ENCODE measurements at places on chromosomes 3 and 15.

DNA sequence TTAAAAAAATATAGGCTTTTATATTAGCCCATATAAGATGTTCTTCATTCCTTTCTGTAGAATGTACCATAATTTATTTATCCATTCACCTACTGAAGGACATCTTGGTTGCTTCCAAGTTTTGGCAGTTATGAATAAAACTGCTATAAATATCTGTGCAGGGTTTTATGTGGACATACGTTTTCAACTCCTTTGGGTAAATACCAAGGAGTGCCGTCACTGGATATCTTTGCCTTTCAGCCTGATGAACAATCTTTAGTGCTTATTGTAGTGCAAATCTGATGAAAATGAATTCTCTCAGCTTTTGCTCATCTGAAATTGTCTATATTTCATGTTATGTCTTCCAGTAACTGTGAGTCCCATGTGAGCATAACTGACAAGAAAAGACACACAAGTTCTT lies 26.6 kb upstream of the BLM start:
- no peak for DNase-seq

GRCh38 chr3:170534227-170534626 lies 51.6 kb downstream of the SLC7A14 start:
- DNase-seq, result no peak

- no peak for DNase-seq
Measured at GRCh38 chr3:70067860-70068521, 68.5 kb downstream of the SAMMSON start.

DNA sequence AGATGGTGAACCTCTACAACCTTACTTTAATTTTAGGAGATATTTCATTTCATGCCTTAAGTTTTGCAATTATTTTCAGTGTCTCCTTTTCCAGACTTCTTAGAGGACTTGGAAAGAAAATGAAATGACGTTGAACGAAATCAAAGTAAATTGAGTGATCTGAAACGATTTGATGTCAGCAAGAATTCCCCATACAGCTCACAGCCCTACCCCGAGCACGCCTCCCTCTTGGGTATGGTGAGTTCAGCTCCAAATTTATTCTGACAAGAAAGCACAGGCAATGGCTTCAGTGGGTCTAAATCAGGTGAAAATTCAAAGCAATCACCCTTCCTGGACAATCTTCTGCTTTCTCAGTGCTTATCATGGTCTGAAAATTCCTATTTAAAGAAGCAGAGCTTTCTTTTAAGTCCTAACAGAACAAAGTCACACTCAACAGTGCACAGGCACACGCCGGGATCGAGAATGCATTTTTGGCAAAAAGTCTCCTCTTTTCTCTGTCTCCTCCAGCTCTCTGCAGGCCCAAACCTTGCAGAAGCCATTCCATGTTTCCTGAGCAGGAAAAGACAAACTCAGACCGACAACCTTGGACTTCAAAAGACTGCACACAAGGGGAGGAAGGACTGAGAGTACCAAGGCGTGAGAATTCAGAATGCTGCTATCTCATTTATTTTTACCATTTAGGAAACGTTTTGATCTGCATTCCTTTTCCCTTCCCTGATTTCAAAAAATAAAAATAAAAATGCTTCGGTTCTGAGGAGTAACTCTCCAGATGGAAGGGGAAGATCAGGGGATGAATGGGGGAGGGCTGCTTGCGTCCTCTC lies 72.0 kb downstream of the CCNL1 start:
- peak; percentile 24 for DNase-seq

DNA sequence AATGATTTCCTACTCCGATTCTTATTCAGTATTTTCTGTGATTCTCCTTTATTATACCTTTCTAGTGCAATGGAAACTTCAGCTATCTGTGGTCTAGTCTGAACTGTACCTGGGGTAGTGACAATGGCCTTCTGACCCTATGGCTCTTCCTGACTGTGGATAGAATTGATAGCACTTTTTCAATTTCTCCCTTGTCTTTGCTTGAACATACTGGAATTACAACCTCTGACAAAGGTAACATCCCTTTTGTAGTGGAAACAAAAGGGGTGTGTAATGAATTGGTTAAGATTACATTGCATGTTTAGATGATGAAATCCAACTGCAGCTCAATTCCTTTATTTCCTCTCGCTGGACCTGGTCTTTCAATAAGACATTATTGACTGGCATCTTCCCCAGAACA lies 21.0 kb upstream of the SOX2 start:
- no peak for DNase-seq

- DNase-seq, result peak; percentile 29
Measured at GRCh38 chr15:82986442-82986780, 401 bp downstream of the RAMAC start.

Measured in suppressor macrophage (primary cell).